ENCODE measurements at places on chromosomes 16 and 17.

DNA sequence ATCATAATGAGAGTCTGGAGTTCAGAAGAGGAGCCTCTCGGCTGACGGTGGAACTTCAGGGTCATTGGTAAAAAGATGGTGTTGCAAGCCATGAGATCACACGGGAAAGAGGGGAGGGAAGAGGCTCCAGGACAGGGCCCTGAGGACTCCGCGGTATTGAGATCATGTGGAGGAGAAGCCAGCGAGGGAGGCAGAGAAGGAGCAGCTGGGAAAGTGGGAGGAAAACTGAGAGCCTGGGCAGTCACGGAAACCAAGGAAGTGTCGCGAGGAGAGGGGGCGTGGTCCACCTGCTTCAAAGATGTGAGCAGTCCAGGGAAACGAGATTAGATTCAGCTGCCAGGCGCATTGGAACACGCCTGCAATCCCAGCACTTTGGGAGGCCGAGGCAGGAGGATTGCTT, 27.7 kb upstream of the SBK1 start:
- DNase-seq: no peak

GRCh38 chr17:273981-274832, 78.4 kb downstream of the RPH3AL start:
- DNase-seq: no peak

GRCh38 chr17:80475910-80476876, at the start of gene NPTX1:
Gene NPTX1 (minus strand): TSS chr17:80476607. CDS start chr17:80476446, 161 bp downstream.
- no peak for DNase-seq

DNA sequence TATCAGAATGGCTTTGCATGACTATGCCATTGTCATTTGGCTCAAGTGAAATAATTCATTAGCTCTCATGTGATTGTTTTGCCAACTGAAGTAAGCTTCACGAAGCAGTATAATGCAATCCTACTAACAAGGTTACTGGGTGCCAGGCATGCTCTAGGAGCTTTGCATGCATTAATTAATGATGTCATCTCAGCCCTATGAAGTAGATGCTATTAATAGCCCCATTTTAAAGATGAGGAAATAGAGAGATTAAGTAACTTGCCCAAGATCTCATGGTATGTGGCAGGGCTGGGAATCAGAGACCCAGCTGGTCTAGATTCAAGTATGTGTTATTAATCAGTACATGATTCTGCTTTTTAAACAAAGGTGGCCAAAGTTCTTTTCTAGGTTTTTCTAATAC, 14.1 kb downstream of the KRT39 start:
- DNase-seq: no peak

DNA sequence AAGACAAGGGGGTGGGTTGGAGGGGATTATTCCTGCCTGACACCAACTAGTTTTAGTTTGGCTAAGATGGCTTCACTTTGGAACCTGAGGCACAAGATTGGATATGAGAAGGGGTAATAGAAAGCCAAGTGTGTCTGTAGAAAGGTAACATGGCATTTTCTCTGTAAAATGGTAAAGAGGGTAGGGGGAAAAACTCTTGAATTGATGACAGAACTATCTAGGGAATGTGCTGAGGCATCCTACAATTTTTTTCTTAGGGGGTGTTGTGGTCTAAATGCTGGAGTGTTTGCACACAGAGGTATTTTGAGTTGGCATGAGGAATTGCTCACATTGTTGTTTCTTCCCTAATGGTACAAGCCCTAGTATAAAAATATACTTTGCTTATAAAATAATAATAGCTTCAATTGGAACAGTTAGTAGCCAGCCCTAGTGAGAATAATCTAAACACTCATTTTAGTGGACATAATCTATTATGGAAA, 25.8 kb downstream of the YPEL2 start:
- no peak for DNase-seq

DNA sequence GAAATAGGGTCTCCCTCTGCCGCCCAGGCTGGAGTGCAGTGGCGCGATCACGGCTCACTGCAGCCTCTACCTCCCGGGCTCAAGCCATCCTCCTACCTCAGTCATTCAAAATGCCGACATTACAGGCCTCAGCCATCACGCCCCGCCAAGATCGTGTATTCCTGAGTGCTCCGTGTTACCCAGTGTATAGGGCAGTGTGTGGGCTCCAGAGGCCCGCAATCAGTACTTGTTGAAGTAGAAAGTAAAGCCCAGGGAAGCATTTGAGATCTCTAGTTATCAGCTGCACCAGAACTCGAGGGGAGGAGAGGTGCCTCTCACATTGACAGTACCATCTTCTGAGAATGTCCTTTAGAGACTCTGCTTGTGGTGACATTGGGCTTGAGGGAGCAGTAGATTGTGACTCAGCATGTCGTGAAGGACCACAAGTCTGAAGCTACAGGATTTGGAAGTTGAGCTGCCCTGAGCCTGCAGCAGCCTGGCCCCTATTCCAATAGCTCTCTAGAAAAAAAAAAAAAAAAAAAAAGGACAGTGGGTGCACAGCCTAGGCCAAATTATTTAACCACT, 1.1 kb upstream of the PRPSAP1 start:
- DNase-seq: no peak

DNA sequence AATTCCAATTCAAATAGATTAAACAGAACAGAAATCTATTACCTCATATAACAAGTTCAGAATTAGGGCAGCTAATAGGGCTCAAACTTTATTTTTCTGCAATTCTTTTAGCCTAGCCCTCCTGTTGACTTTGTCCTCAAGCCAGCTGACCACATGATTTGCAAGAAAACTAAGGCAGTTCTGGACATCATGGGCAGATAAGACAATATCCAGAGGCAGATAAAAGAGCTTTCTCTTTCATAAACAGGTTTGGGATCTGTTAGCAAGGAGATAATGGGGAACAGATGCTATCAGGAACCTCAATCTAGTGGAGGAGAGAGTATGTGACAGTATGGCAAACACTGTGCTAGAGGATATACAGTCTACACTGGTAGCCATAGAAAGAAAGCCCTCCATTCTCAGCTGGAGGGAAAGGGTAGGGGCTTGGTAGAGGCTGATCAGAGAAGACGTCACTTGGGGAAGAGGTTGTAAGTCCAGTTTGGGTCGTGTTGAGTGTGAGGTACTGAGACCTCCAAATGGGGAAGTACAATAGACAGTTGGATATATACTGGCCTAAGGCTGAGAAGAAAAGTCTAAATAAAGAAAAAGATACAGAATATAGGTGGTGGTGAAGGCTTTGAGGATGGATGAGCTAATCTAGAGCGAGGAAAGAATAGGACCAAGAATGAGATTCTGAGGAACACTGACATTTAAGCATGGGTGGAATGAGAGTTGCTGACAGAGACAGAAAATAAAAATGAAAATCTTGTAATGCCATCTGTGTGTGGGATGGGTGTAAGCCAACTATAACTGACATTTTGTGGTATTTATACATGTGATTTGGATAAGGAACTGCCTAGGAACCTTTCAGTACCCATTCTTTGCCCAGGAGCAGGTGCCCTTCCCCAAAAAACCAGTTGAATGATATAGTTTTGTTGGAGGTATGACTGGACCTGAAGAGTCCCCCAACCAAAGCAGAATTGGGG, 67.4 kb downstream of the CYB561 start:
- DNase-seq: no peak

- no peak for DNase-seq
Observed at GRCh38 chr16:89071686-89072547, 21.7 kb upstream of the ACSF3 start.

DNA sequence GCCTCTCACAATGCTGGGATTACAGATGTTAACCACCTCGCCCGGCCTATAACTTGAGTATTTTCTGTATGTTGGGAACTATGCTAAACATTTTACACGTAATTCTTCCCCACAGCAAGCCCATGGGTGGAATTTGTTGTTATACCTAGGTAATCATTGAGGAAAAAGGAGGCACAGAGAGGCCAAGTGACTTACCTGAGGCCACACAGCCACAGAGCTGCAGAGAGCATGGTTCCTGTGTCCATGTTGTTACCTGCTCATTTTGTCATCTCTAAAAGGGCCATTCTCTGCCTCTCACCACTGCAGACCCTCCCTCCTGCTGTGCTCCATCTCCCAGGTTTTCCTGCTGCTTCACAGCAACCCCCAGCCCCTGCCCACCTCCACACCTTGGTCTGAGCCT, 135.5 kb downstream of the ABCC1 start:
- no peak for DNase-seq

DNA sequence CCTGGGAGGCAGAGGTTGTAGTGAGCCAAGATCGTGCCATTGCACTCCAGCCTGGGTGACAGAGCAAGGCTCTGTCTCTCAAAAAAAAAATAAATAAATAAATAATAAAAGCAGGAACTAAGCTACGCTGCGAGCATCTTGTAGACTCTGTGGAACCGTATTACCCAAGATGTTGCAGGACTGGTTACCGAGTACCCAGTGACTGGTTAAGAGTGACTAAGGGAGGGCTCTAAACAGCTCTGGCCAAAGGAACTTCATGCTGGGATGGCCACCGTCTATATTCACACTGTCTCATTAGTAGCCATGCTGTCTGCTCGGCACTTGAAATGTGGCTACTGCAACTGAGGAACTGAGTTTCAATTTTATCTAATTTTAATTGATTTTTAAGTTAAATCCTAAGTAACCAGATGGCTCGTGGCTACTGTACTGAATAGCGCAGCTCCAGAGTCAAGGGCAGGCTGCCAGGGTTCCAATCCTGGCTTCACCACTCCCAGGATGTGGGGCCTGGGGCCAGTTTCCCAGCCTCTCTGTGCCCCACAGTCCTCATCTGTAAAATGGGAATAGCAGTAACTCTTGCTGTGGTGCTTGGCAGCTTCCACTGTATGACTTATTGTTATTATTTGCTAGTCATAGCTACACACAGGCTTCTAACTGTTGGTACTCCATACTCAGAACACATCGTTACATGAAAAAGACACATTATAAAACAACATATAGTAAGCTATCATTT, 3.0 kb downstream of the NTAN1 start:
- DNase-seq: no peak

- DNase-seq: no peak
Observed at GRCh38 chr16:17083628-17084027, 387.1 kb downstream of the XYLT1 start.

DNA sequence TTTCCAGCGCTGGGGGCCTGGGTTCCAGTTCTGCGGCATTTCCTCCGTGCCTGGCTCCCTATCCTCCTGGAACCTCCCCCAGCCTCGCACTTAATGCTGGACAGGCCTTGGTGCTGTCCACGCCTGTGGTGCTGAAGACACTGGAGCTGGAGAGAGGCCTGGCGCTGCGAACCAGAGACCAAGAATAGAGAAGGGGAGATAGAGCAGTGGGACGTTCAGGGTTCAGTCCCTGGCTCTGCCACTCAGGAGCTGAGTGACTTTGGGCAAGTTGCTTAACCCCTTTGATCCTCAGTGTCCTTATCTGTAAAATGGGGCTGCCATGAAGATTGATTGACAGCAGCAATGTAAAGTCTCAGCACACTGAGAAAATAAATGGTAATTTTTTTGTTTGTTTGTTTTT, 11.9 kb downstream of the SBK1 start:
- no peak for DNase-seq

GRCh38 chr17:35212668-35213067, 18.5 kb upstream of the SLC35G3 start:
- DNase-seq: no peak

DNA sequence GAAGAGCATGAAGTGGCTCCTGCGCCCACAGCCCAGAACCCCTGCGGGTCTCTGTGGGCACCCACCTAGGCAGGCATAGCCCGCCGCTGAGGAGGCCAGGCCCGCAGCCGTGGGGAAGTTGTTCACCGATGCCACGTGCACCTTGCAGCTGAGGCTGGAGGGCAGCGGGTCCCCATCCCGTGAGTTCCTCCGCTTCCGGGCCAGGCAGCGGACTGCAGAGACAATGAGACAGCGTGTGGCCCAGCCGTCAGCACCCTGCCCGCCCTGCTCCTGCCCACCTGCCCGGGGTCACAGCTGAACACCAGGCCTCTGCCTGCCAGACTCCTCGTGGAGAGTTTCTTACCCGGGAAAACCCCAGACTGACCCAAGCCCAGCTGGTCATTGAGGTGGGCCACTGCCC, 5.5 kb downstream of the MVD start:
- no peak for DNase-seq

DNA sequence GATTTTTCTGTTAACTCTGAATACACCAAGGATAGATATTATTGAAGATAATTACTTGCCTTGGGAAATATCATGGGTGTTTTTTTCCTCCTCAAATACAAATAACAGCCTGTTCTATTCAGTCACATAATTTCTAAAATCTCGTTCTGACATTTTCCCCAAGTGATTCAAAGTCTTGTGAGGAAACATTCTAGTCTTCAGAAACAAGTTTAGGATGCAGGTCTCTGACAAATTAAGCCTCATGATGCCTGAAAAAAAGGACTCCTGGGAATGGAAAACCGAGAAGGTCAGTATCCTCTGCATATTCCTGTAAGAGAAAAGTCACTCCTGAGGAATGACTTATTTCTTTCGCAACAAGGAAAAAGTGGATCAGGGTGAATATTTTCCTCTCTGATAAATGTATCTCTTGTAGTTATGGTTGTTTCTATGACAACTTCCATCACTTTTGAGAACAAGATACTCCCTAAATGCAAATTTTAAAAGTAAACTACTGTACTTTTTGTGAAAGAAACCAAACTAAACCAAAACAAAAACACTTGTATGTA, 384.6 kb downstream of the CNTNAP4 start:
- DNase-seq: no peak

DNA sequence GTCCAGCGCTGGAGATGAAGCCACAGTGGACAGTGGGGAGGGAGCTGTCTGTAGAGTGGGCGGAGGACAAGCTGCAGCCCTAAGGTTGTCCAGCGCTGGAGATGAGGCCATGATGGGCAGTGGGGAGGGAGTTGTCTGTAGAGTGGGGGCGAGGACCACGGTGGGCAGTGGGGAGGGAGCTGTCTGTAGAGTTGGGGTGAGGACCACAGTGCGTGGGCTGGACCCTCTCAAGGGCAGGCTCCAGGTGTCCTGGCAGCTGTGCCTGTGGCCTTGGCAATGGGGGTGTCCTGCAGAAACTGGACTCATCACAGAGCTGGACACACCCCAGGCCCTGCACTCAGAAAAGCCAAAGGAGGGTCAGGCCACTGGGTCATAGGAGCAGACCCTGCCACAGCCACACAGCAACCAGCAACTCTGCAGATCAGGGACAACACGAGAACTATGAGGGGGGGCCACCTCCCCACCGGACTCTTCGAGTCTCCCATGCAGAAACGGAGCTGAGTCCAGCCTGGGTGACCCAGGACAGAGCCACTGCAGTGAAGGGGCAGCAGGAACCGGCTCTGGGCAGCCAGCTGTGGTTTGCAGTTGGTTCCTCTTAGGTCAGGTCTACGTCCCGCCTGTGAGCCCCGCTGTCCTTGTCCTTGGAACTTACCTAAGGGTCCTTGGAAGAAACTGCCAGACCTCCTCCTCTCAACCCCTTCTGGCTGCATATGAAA, 33.4 kb upstream of the CBFA2T3 start:
- no peak for DNase-seq

- DNase-seq: no peak
Observed at GRCh38 chr16:79752396-79752795, 151.9 kb upstream of the MAF start.

- no peak for DNase-seq
Observed at GRCh38 chr16:87406495-87407088, 14.5 kb downstream of the MAP1LC3B start.

GRCh38 chr17:35668802-35669201, 62.6 kb upstream of the RASL10B start:
- no peak for DNase-seq

Measured in activated T-cell treated with anti-CD3 and anti-CD28 coated beads for 1 hour (primary cell).